ENCODE measurements at places on chromosomes 3 and 15.

GRCh38 chr15:22796079-22796478 is 9.6 kb downstream of the NIPA1 start:
- DNase-seq, result no peak

- no peak for DNase-seq
Observed at GRCh38 chr15:82106679-82107078, 60.9 kb upstream of the MEX3B start.

- no peak for DNase-seq
Observed at GRCh38 chr3:184175981-184176376, 1.3 kb downstream of the AP2M1 start.

- peak; percentile 60 for DNase-seq
Observed at GRCh38 chr3:195909644-195910498, 1.5 kb upstream of the TNK2 start.

DNA sequence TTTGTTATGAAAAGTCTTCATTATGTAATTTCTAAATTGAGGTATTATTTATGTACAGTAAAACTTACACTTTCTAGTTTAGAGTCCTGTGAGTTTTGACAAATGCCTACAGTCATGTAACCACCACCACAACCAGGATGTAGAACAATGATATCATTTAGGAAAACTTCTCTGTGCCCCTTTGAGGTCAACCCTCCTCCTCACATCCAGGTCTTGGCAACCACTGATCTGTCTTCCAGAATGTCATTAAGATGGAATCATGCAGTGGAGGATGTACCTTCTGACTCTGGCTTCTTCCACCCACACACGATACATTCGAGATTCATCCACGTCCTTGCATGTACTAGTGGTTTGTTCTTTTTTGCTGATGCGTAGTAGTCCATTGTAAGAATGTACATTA is 23.2 kb downstream of the MINAR1 start:
- no peak for DNase-seq

- DNase-seq, result peak; percentile 54
Observed at GRCh38 chr3:9102240-9102981, 139.1 kb upstream of the RAD18 start.

DNA sequence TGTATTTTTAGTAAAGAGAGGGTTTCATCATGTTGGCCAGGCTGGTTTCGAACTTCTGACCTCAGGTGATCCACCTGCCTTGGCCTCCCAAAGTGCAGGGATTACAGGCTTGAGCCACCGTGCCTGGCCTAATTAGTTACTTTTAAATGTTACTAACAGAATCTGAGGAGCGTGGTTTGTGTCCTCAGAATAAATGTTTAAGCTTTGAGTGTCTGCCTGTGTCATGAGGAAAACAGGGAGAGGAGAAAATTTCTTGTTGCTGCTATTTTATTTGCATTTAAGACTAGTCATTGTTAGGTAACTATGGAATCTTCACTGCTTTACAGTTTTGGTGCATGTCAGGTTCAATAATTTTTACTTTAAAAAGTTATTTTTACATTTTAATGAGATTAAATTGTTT is 68.8 kb downstream of the TCF12 start:
- DNase-seq, result no peak

- no peak for DNase-seq
Observed at GRCh38 chr15:91279486-91279885, 179.4 kb downstream of the SV2B start.

GRCh38 chr3:49182682-49183081 is 11.3 kb downstream of the KLHDC8B start:
- DNase-seq, result no peak

DNA sequence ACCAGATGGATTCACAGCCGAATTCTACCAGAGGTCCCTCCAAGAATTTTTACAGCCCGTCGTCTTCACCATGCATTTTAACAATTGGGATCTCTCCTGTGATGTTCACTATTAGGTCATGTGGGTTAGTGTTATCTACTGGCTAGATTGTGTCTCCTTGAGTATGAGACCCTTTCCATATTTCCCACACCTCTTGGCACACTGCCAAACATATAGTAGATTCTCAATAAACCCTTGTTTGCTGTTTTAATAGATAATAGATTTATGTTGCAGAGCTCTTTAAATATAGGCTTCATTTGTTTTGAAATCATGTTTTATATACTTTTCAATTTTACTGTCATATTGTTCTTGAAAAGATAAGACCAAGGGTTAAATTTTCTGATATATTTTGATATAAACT is 34.9 kb upstream of the ADGRG7 start:
- no peak for DNase-seq

- DNase-seq, result no peak
Observed at GRCh38 chr15:77497942-77498361, 77.3 kb downstream of the HMG20A start.
